ENCODE measurements at places on chromosomes 16 and 17.
A peak's percentile ranks its signal among the peaks of the same experiment; 100 is the strongest.

DNA sequence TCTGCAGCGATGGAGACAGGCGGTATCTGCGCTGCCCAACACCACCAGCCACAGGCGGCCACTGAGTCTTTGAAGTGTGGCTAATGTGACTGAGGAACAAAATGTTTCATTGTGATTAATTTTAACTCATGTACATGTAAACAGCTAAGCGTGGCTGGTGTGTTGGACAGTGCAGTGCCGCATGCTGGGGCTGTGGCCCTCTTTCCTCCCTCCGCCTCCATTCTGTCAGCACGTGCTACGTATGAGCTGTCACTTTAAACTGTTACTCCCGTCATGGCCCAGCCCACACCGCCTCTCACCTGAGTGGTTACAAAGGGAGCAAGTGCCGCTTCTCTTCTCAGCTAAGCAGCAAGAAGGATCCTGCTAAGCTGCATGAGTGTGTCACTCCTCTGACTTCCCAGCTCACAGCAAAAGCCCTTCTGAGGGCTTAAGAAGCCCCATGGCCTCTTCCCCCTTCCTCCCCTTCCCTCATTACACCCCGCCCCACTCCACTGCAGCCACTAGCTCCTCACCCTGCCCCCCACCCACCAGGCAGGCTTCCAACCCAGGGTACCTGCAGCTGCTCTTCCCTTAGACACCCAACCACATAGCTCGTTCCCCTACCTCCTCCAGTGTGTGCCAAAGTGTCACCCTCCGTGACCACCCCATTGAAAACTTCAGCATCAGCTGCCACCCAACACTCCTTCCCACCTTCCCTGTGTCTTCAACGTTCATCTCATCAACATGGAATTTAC, 15.0 kb downstream of the HASPIN start:
- peak; percentile 26 for DNase-seq

DNA sequence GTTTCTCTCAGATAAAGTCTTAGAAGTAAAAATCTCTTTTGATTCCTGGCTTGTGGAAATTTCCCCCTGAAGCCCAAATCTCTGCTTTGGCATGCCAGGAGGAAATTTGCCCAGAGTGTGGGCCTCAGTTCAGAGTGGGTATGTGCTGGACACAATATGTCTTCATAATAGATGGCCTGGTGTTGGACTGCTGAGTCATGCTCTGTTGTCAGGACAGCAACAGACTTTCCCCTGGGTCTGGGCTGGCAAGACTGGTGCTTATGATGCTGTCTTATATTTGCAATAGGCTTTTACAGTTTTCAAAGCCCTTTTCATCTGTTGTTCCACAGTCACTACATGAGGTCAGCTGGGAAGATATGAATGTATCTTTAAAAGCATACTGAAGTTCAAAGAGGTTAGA, 57.0 kb downstream of the SHISA9 start:
- DNase-seq: no peak

- no peak for DNase-seq
These were observed 17.1 kb downstream of the ZNF768 start for GRCh38 chr16:30509081-30509765.

DNA sequence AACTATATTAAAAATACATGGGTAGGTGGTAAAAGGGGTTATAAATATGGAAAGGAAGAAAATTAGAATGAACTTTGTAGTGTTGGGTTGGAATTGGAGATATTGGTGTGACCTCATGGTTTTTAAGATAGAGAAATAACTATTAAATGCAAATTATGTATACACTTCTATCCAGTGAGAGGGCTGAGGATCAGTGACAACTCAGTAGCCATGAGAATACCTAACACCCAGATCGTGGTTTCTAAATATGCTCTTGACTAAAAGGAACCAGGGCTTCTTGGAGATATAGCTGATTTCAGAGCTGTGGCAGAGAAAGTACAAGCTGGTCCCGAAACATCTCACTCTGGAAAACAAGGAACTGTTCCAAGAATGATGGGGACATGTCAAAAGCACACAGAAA, 44.4 kb downstream of the SLC6A4 start:
- DNase-seq: no peak

GRCh38 chr17:1294157-1294717, 14.8 kb downstream of the TRARG1 start:
- no peak for DNase-seq

GRCh38 chr16:11604783-11605563, 18.3 kb upstream of the LITAF start:
- DNase-seq: no peak

GRCh38 chr16:85156869-85157268, 44.6 kb upstream of the CIBAR2 start:
- no peak for DNase-seq

- DNase-seq: no peak
These were observed 118.7 kb upstream of the MYOCD start for GRCh38 chr17:12546983-12547382.

GRCh38 chr17:59368218-59368857, 36.9 kb downstream of the YPEL2 start:
- DNase-seq: peak; percentile 45

All from NCI-H510A treated with DMSO at 0.1 percent for 48 hours (cell line).